ENCODE measurements at places on chromosomes 1 and 21. TPM values are rescaled to one million over a fixed set of nuclear protein-coding genes. Genes with fewer than 3 reads are reported as not detected.

FAM151A gene
- total RNA-seq = not detected

BTBD8 gene
- 6.6 TPM for total RNA-seq

EXOSC10 gene
- total RNA-seq = 71.5 TPM

MAST2 gene
- 27.1 TPM for total RNA-seq

C8A gene
- 0.16 TPM for total RNA-seq

DOP1B gene
- total RNA-seq = 31.0 TPM

TXNDC12 gene
- total RNA-seq = 41.7 TPM

CELA2A gene
- total RNA-seq = 0.44 TPM

PGLYRP3 gene
- total RNA-seq = not detected

GRCh38 chr1:184532199-184532598, 145.4 kb downstream of the C1orf21 start:
- DNase-seq = no peak

GRCh38 chr1:152448095-152448494, 34.0 kb upstream of the CRNN start:
- no peak for DNase-seq

DNA sequence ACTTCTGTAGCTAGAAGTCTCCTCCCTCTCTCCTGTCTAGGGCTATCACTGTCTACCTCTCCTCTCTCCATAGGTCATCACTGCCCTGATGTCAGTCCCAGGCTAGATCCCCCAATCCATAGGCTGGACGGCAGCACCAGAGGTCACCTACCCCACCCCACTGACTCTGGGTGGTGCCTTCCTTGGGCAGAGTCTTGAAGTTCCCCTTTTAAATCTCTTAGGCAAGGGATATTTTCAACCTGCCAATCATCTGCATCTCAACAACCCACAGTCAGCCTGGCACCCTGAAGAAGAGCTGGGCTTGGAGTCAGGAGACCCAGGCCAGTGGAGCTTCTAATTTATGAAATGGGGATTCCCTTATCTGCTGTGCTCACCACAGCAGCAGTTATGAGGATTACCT, 13.2 kb downstream of the MYBPH start:
- DNase-seq = no peak
